Left lung (tissue), 14 donors: ENCODE measurements at places on chromosomes 5 and 9. TPM values are rescaled to one million over a fixed set of nuclear protein-coding genes. Genes with fewer than 3 reads are reported as not detected.

DNA sequence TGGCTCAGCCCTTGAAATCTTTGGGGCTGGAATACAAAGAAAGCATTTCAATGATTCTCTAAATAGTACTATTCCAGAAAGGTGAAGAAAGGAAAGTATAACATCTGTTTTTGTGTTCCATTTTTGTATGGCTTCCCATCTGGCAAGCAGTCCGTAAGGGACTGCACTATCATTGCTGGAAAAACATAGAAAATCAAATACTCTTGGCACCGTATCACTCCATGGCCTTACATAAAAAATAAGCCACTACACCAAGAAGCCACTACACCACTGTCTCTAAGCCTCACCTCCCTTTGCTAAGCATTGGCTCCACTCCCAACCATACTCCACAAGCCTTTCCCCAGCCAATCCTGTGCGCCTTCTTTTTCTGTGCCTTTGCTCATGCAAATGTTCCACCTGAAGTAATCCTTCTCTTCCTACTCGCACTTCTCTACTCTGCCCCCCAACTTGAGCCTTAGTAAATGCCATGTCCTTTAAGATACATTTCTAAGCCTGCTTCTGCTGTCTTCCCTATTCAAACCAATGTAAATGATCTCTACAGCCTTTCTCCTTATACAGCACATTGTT lies 454.6 kb upstream of the TUSC1 start:
- no peak for DNase-seq

STPG3 gene
- 0.69 TPM for polyA plus RNA-seq

DNA sequence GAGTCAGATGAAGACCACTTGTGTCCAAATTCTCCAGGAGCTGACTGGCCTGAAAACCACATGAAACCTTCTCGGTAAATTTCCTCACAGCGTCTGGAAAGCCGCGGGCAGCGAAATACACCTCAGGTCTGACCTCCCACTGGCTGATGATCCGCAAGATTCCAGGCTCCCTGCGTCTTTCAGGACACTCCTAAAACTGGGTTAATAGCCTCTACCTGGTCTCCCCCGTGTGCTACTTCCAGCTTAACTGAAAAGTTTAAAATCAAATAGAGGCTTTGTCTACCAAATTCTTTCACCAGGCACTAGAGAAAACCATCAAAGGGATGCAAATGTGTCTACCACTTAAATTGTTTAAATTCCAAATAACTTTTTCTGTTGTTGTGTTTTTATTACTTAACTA lies 312.6 kb downstream of the DRD1 start:
- no peak for DNase-seq

DNA sequence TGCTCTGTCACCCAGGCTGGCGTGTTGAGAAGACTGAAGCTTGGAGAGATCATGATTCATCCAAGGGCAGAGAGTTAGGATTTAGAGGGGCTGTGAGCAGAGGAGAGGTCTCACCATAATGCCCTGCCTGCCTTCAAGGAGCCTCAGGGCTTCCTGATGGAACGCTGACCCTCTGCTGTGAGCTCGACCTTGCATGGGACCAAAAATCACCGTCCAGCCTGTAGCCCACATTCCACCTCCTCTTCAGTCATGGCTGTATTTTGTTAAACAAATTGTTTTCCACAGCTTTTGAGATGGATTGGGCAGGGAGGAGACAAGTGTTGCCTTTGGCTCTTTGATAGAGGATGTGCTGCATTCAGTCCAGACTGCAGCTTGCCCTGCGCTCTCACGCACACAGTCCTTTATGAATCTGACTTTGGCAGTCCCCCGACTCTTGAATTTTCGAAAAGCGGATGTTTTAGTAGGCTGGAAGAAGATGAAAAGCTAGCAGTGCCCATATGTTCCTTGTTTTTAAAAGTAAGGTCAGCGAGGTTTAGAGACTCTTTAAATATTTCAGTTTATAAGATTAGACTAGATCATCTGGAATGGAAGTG lies 79.5 kb downstream of the MVB12B start:
- no peak for DNase-seq

TSLP gene
- 0.60 TPM for polyA plus RNA-seq
